ENCODE measurements at places on chromosomes 16 and 17.

- DNase-seq = no peak
These were observed 42.7 kb downstream of the ATF7IP2 start for GRCh38 chr16:10428433-10429168.

DNA sequence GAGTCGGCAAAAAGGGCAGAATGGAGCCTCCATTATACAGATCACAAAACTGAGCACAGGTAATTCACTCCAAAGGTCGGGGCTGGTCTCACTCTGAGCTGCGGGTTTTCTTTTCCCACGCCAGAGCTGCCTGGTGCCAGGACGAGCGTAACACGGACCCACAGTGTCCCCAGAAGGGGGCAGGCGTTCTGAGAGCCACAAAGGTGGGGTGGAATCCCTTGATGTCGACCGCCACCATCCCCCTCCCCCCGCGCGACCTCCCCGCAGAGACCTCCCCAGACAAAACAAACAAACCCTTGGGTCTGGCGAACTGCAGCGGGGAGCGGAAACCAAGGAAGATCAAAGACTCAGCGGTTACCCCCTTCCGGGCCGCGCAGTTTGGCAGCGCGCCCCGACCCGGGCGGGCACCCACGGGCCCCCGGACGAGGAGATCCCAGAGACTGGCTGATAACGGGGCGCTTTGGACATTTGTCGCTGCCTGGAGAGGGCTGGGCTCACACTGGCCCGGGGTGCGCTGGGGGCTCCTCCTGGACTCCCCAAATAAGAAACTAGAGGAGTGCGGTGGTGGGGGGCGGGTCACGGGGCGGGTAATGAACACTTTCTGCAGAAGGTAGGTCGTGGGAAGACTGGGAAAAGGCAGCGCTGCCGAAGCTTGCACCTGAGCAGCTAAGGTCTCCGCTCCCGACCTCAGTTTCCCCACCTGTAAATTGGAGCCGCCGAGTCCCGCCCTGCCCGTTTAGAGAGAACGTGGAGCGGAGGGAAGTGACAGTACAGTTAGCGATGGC, 664 bp upstream of the NKD1 start:
- DNase-seq = no peak

DNA sequence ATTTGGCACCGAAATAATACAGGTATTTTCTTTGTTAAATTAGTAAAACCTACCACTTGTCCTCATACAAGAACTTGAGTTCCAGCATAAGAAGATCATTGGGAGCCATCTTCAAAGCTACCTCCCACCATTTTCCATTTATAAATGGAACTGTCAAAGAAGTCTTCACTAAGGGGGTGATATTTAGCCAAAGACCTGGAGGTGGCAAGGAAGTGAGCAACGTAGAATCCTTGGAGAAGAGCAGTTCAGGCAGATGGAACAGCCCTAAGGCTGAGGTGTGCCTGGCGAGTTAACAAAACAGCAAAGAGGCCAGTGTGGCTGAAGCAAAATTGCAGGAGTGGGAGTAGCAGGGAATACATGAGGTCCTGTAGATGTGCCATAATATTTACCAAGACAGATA, 1.8 kb downstream of the KCNJ16 start:
- no peak for DNase-seq

DNA sequence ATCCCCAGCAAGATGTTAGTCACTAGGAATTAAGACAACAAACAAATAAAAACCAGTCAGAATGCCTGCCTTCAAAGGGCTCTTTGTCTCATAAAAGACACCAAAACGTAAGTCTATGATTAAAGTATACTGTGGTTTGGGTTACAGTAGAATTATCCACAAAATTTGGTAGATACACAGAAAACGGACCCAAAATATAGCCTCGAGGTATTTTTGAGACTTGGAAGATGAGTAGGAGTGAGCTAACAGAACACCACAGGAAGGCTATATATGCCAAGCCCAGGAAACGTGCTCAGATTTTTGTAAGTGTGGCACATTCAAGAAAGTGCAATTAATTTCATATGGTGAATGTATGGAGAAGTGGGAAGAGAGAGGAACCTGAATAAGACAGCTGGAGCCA, 831.4 kb downstream of the CDH11 start:
- no peak for DNase-seq

- DNase-seq = no peak
These were observed 10.0 kb upstream of the HES7 start for GRCh38 chr17:8133941-8134340.

- DNase-seq = no peak
These were observed 28.8 kb downstream of the ATP2C2 start for GRCh38 chr16:84397090-84397489.

GRCh38 chr16:50103764-50104163, 38.0 kb downstream of the HEATR3 start:
- no peak for DNase-seq

DNA sequence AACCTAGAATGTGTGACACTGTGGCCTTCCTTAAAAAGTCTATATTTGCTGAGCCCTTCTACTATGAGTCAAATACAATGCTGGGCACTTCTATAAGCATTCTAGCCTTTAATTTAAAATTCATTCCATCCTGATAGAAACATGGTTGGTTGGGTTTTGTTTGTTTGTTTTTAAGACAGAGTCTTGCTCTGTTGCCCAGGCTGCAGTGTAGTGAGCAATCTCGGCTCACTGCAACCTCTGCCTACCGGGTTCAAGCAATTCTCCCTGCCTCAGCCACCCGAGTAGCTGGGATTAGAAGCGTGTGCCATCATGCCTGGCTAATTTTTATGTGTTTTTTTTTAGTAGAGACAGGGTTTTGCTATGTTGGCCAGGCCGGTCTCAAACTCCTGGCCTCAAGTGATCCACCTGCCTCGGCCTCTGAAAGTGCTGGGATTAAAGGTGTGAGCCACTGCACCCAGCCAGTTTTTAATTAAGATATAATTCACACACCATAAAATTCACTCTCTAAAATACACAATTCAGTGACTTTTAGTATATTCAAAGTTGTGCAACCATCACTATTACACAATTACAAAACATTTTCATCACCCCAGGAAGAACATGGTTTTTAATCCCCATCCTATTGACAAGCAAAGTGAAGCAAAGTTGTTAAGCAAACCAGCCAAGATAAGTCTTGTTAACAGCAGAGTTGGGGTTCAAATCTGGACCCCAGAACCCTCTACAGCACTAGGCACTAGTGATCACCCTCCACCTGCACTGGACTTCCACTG, 42.8 kb downstream of the CMTM4 start:
- DNase-seq = no peak

GRCh38 chr17:49013311-49014213, 16.4 kb downstream of the IGF2BP1 start:
- DNase-seq = no peak

- DNase-seq = no peak
These were observed 76.0 kb downstream of the WIPI1 start for GRCh38 chr17:68381076-68381900.

DNA sequence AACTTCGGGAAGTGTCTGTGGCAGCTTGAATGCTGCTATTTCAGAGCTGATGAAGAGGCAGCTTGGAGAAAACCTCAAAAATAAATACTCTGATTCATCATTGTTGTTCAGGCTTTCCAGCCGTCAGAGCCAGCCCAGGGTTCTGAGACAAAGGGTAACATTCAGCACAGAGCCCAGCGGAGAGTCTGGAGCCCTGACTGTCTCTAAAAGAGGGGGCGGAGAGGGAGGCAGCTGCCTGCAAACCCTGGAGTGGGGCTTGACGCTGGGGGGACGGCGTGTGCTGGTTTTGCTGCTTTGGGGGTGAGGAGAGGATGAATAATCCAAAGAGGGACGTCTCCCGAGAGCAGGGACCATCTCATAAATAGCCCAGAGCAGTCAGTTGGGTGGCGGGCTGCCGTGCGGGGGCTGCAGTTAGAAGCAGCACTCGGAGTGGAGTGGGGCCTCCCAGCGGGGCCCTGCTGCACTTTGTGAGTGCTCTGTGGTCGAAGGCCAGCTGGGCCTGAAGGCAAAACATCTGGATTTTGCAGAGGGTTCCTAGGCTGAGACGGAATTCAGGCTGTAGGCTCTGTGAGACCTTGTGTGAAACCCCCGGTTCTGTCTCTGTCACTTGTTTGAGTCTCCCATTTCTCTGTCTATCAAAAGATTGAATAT, 237.8 kb downstream of the PRKCA start:
- no peak for DNase-seq

GRCh38 chr17:17280613-17281549, at the start of gene COPS3:
Gene COPS3, minus strand, starts transcription at chr17:17281246. Its CDS starts 60 bp downstream, at chr17:17281186.
- peak; percentile 95 for DNase-seq

GRCh38 chr17:57631871-57632270, 113.2 kb downstream of the CCDC182 start:
- no peak for DNase-seq

GRCh38 chr16:78720416-78720815, 621.0 kb downstream of the WWOX start:
- DNase-seq = no peak

DNA sequence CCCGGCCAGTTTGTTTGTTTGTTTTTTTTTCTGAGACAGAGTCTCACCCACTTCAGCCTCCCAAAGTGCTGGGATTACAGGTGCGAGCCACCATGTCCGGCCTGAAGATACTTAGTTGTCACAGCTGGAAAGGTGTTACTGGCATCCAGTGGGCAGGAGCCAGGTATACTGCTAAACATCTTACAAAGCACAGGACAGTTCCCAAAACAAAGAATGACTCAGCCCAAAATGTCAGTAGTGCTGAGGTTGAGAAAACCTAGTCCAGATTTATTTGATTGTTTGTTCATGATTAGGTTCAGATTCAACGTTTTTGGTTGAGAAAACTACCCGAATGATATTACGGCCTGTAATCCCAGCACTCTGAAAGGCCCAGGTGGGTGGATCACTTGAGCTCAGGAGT, 18.6 kb upstream of the RABEP1 start:
- DNase-seq = no peak

DNA sequence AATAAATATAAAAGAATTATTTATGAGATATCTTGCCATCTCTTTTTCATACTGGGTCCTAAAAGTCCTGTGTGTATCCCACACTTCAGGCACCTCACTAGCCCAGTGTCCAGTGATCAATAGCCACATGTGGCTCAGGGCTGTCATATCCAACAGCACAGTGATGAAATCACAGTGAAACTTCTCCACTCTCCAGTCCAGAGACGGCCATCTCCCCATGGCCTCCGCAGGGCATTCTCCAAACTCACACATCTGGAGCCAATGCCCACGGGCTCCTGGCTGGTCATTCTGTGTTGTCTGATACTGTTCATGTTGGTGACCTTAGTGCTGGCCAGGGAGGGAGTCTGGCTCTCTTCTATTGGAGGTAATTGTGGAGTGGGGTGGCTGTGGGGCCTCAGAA, 125.2 kb upstream of the SDK2 start:
- no peak for DNase-seq

DNA sequence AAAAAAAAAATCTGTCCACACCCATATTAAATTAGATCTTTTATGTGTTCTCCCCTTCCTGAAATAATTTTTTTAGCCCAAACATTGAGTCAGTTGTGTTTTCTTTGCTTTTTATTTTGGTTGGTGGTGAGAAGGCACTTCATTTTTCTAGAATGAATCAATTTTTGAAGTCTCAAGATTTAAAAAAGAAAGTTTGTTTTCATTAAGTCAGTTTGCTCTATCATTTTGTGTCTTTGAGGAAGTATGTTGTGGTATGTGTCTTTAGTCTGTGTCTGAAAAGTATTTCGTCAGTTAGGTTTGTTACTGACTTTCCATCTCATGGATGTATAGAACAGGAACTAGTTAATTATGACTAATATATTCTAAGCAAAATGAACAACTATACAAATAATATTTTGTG, 3.8 kb downstream of the IGF2BP1 start:
- DNase-seq = no peak

DNA sequence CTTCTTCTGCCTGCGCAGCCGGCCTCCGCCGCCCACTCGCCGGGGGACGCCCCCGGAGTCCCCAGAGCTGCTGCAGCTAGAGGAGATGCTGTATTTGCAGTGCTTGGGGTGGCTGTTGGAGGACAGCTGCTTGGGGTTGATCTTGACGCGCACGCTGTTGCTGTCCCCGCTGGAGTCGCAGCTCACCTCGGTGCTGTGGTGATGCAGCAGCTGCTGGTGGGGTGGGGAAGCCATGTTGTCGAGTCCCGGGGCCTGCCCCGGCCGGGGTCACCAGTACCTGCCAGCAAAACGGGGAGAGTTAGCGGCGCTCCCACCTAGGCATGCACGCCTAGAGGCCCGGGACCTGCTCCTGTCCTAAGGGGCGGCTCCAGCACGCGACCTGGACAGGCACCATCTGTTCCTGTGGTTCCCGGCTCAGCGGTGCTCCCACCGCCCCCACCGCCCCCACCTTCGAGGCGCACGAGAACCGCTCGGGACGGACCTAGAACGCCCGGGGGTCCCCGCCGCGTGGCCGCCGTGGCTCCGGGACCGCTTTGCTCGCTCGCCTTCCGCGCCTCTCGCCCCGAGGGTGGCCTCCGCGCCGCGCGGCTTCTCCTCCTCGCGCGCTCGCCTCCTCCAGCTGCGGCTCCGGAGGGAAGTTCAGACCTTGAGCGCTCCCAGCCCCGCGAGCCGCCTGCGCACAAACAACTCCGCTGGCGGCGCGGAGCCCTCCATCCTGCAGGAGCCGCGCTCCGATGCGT, 863 bp downstream of the ADCY9 start:
- DNase-seq = no peak
